GM20000 (cell line): ENCODE measurements at places on chromosomes 11 and 22.

- no peak for DNase-seq
Observed at GRCh38 chr11:134475951-134476350, 63.9 kb upstream of the B3GAT1 start.

GRCh38 chr22:25911243-25911972, 169.4 kb downstream of the MYO18B start:
- DNase-seq: no peak

DNA sequence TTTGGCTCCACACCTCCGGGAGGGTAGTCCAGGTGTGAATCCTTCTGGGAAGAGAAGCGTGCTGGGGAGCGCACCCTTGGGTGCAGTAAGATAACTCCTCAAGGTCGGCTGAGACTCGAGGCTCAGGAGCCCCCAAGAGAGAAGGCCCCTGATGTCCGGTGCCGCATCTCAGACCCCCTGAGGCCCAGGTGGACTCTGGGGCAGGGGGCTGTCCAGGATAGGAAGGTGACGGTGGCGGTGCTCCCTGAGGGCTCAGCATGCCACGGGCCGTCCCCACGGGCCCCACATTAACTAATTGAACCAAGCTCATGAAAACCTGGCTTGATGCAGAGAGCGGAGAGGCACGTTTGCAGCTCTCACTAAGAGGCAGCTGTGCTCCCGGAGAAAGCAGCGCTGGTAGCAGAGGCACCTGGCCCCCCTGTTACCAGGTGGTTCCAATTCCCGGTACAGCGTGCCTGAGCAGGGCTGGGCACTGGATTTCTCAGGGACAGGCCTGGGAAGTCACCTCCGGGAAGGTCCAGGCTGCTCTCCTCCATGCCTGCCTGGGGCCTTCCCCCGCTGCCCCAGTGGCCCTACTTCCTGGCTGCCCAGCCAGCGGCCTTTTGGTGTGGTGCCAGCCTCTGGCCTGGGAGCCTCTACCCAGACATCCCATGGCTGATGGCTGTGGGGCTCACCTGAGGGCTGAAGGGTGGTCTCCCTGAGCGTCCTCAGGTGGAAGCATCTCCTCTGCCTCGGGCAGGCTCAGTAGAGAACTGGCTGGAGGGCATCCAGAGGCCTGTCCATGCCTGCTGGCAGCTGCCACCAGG, 1.1 kb downstream of the KCNQ1 start:
- no peak for DNase-seq

DNA sequence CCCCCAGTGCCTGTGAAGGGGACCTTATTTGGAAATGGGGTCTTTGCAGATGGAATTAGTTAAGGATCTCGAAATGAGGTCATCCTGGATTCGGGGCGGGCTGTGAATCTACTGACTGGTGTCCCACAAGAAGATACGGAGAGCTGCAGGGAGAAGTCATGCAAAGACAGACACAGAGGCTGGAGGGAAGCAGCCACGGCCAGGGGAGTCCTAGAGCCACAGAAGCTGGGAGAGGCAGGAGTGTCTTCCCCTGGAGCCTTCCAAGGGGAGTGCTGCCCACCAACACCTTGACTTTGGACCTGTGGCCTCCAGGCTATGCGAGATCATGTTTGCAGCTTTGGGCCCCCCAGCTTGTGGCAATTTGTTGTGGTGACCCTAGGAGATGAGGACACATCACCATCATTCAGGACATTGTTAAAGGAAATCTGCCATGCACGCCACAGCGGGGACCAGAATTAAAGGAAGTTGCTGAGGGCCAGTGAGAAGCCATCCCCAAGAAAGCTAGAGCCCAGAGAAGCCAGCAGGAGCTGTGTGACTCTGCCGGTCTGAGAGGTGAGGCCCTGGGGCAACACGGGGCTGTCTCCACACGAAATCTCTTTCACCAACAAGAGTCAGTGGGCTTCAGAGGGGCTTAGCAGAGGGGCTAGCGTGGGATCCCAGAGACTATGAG, 434.7 kb downstream of the BRD1 start:
- no peak for DNase-seq

GRCh38 chr11:88418508-88418907, 81.0 kb upstream of the CTSC start:
- DNase-seq: no peak
